ENCODE measurements at places on chromosomes 16 and 17.

DNA sequence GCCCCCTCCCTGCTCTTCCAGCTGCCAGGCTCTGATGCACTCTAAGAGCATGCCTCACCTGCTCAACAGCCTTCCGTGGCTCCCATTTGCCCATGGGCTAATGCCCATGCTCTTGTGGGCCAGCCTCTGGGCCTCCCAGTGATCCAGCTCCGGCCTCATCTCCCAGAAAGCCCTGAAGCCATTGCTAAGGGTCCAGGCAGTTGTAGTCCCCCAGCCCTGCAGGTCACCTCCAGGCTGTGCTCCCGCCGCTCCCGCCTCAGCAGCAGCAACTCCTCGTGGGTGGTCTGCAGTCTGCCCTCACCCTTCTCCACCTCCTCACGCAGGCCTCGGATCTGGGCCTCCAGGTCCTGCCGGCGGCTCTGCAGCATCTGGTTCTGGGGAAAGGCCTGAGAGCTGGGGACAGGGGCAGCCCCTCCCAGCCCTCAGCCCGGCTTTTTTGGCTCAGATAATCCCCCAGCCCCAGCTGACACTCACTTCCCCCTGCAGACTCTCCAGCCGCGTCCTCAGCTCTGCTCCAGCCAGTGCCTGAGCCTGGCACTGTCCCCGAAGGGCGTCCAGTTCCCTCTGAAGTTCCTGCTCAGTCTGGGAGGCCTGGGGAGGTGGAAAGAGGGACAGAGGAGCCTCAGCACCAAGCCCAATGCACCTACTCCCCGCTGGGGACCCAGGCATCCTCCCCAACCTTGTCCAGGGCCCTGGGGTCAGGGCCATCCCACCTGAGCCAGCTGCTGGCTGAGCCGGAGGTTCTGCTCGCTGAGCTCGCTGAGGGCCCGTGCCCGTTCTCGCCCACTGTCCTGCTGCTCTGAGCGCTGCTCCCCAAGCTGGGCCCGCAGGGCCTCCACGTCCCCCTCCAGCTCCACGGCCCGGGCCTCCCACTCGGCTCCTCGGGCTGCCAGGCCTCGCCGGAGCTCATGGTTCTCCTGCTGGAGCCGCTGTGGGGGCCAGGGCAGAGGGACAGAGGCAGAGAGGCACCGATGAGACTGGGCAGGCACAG, 6.2 kb downstream of the BICDL2 start:
- DNase-seq: no peak

DNA sequence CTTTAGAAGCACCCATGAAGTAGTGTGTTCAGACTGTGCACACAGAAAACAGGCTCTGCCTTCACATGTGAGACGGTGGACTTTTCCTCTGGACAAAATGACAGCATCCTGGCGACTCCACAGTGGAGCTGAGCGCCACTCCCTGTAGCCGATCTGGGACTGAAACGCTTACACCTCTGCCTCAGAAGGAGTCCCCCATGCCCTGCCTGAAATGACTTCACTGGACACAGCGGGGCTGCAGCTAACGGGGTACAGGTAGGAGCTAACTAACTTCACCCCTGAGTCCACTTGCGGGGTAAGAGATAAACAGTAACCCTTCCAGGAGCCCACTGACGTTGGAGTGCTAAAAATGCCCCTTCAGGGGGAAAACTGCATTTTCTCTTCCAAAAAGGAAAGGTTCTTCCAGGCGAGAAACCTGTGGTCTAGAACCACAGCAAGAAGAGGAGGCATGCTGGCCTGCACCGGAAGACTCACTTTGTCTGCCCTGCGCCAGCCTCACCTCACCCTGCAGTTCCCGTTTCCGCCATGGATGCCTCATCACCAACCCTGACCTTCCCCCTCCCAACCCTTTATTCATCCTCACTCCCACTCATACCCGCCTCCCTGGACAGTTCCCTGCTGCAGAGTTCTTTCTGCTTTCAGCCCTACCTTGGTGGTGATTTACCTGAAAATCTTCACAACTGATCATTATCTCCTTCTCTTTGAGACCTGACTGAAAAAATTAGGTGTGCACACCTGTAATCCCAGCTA, 19.4 kb upstream of the ENDOV start:
- DNase-seq: no peak

GRCh38 chr17:18280249-18280648, 19.8 kb downstream of the MIEF2 start:
- no peak for DNase-seq

- no peak for DNase-seq
These were observed 74.6 kb upstream of the FAM20A start for GRCh38 chr17:68675723-68676122.

GRCh38 chr17:32116937-32117336, 25.4 kb upstream of the RHOT1 start:
- no peak for DNase-seq
